WTC11 (cell line): ENCODE measurements at places on chromosomes 3 and 15.

GRCh38 chr15:55434989-55435825, 26.9 kb downstream of the PIERCE2 start:
- no peak for DNase-seq

DNA sequence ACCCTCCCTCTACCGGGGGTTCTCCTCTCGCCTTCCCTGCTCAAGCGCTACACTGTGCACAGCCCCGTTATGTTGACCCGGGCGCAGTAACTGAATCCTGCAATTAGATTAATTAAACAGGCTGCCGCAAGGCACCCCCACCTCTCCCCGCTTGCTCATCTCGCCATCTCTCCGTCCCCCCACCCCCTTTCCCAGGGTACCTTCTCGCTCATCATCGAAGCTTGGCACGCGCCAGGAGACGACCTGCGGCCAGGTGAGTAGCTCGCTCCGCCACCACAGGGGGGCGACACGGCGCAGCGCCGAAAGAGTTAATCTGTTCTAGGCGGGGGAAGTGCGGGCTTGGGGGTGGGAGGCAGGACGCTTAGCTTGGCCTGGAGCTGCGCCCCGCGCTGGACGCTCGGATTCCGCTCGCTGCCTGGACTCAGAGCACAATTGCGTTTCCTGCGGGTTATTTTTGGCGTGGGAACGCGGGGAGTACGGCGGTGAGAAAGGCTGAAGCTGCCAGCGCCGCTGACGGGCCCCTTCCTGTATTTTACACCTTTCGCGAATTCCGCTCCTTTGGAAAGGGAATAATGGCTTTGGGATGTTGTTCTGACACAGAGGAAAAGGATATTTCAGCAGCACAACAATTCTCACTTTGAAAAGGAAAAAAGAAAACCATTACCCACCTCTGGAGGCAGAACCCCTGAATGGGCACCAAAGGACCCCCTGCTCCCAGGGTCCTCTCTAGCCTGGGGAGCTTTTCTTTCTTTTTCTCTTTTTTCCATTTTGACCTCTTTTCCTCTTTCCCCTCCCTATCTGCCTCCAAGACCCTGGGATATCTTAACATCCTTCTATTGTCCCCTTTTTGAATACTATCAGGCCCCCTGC, 1.5 kb downstream of the DLL4 start:
- DNase-seq: peak; percentile 89

DNA sequence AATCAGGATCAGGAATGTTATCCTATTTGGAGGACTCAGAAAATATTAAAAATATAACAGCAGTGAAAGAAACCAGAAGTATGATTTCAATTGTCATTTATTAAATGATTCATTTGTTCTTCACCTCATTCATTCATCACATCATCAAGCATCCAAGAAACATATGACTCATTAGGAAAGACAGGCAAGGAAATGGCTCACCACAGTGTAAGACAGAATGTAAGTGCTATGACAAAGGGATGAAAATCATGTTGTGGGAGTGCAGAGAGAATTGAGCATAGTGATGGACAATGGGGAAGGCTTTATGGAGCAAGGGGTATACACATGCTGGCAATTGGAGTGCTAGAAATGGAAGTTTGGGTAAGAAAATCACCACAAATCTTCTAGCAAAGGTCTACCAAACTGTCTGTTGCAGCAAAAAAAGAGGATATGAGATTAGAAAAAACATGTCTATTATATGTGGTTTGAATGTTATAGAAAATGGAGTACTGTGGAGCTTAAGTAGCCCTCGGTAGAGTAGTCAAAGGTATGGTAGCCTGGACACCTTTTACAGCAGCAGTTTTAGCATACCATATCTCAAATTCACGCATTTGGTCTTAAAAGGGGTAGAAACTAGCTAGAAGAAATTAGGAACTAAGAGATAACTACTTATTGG, 111.1 kb upstream of the GPR149 start:
- no peak for DNase-seq

GRCh38 chr15:66993874-66994696, 71.3 kb upstream of the SMAD3 start:
- DNase-seq: no peak

DNA sequence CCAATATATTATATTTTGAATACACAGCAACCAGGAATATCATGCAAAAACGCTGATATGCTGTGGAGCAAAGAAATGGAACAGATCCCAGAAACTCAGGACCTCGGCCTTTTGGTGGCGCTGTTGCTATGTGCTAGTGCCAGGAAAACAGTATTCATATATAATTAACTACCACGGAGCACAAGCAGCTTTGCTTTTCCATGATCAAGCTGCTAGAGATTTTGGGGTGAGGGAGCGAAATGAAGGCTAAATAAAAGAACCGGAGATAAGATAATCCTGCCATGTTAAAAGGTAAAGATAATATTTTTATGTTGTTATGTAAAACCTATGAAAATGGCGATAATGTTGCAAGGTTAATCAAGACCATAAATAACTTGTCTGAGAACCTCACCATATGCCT, 157.7 kb upstream of the FAM3D start:
- peak; percentile 77 for DNase-seq

DNA sequence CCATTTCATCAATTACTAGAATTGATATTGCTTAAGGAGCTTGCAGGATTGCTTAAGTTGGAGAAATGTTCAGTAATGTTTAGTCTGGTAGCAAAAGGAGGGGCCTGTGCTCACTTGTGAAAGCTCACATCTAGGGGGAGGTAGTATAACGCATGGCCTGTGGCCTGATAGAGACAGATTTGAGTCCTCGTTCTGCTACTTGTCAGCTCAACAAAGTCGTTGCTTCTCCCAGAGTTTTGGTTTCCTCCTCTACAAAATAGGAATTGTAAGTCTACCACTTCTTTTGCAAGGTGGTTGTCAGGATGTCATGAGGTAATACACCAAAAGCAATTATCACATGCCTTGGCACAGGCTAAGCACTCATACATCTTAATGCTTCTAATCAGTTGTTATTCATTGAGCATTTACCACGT, 1.3 kb downstream of the ST3GAL6 start:
- no peak for DNase-seq

GRCh38 chr3:38154033-38154494, 11.3 kb upstream of the OXSR1 start:
- DNase-seq: no peak

- no peak for DNase-seq
These were observed 162.2 kb downstream of the APBA2 start for GRCh38 chr15:29048011-29048410.

GRCh38 chr15:85973584-85974347, 105.9 kb upstream of the AGBL1 start:
- peak; percentile 45 for DNase-seq
